NCI-H2171 treated with DMSO at 0.1 percent for 48 hours (cell line): ENCODE measurements at places on chromosomes 13 and 19.

GRCh38 chr19:38949580-38950367 is 19.0 kb downstream of the MRPS12 start:
- peak; percentile 88 for DNase-seq

GRCh38 chr13:77918391-77919245 is at the start of gene EDNRB:
Gene EDNRB, minus strand, starts transcription at chr13:77918831. Its CDS starts 258 bp downstream, at chr13:77918573.
- DNase-seq: peak; percentile 19

DNA sequence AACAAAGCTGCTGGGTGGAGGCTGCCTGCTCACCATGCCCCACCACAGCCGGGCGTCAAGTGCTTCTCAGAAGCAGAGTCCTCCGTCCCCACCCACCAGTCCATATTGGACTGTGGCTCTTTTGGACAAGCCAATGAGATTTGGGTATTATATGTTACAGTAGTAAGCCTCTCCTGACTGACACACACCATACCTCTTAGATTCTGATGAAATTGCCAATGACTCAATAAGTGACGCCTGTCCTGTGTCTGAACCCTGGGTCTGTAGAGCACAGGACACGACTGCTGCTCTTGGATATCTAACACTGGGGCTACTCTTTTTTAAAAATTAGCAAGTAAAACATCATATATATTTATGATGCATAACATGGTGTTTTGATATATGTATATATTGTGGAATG is 44.8 kb upstream of the UBAC2 start:
- DNase-seq: no peak

DNA sequence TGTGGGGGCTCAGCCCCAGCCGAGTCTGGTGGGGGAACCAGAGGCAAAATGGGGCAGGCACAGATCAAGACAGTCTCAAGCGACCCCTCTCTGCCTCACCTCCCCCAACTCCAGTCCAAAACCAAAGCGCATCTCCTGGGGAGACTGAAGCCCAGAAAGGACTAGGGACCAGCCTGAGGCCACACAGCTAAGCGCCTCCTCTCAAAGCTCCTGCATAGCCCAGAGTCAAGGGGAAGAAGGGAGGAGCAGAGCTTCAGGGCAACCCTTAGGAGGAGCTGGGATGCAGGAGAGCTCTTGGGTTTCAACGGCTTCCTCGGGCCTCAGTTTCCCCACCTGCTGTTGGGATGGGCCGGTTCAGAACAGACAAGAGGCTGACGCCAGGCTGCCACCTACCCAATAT is 19.9 kb upstream of the SEMA6B start:
- DNase-seq: no peak

DNA sequence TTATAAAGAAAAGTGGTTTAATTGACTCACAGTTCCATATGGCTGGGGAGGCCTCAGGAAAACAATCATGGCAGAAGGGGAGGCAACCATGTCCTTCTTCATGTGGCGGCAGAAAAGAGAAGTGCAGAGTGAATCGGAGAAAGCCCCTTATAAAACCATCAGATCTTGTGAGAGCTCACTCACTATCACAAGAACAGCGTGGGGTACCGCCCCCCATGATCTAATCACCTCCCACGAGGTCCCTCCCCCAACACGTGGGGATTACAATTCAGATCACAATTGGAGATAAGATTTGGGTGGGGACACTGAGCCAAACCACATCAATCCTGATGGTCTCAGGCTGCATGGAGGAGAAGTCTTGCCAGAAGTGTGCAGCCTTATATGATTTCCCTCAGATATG is 26.0 kb downstream of the TM9SF2 start:
- no peak for DNase-seq

GRCh38 chr19:4811328-4812131 is 20.0 kb downstream of the TICAM1 start:
- DNase-seq: peak; percentile 35

- DNase-seq: no peak
Observed at GRCh38 chr13:42973581-42973980, 18.5 kb downstream of the EPSTI1 start.

- no peak for DNase-seq
Observed at GRCh38 chr19:29215322-29215845, 2.4 kb upstream of the UQCRFS1 start.

DNA sequence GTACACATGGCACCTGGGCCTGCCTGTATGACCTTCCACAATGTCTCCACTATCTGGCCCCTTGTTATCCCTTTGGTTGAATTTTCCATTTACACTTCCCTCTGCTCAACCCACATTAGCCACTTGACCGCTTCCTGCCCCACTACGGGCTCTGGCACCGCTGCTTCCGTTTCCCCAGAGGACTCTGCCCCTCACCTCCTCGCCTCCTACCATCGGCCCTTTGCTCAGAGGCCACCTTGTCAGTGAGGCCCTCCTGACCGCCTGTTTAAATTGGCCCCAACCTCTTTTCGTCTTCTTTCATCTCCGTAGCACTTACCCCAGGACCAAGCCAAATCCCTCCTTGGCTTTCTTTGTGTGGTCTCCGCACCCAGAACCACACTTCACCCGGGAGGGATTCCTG is 47.4 kb downstream of the SOX1 start:
- DNase-seq: no peak

DNA sequence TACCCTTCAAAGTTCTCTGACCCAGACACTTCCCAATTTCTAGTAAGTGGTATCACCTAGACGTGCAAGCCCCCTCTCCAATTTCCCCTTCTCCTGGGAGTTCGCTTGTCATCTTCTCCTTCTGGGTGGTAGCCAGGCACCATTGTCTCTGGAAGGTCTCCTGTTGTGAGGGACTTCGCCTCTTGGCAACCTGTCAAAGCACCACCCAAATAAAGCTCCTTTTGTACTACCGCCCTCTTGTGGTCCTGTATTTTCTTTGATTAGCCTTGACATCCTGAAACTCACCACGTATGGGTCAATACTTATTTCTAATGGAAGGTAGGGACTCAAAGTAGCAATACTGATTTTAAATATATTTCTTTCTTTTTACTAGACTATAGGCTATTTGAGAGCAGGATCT is 8.2 kb downstream of the GPC5 start:
- DNase-seq: peak; percentile 59

GRCh38 chr19:51531349-51532315 is at the start of gene SIGLEC6:
Gene SIGLEC6, minus strand, starts transcription at chr19:51531670. Its CDS starts 22 bp downstream, at chr19:51531648.
- no peak for DNase-seq

DNA sequence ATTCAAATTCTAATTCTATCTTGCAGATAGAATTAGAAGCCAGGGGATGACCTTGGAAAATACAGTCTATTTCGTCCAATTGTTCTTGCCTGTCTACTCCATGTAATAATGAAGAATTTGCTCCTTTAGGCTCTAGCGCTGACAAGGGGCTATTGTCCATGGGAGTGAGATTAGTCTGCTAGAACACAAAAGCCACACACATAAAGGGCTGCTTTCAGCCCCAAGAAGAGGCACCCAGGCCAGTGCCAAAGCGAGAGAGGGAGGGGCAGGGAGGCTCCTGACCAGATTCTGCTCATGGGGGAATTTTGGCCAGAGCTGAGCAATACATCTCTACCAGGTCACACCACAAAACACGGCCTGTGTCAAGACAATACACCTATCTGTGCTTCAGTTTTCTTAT is 1306.9 kb downstream of the UQCRFS1 start:
- no peak for DNase-seq

DNA sequence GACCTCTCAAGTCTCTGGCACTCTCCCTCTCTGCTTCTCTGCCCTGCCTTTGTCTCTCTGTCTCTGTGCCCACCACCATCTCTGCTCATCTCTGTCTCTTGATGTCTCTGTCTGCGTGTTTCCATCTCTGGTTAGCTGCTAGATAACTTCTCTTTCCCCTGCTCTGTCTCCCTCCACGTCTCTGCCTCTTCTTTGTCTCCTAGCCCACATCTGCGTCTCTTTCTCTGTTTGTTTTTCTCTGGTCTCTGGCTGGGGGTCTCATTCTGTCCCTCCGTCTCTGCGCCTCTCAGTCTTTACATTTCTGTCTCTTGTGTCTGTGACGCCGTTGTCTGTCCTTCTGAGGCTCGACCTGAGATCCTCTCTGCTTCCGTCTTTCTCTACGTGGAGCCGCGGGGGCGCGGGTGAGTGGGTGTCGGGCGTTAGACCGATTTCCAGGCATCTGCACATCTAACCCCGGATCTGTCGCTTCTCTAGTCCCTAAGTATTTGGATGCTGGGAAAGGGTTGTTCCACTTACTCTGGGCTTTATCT is 386 bp downstream of the GIPR start:
- peak; percentile 29 for DNase-seq

GRCh38 chr19:3142292-3142670 is 6.4 kb downstream of the GNA15 start:
- DNase-seq: no peak

DNA sequence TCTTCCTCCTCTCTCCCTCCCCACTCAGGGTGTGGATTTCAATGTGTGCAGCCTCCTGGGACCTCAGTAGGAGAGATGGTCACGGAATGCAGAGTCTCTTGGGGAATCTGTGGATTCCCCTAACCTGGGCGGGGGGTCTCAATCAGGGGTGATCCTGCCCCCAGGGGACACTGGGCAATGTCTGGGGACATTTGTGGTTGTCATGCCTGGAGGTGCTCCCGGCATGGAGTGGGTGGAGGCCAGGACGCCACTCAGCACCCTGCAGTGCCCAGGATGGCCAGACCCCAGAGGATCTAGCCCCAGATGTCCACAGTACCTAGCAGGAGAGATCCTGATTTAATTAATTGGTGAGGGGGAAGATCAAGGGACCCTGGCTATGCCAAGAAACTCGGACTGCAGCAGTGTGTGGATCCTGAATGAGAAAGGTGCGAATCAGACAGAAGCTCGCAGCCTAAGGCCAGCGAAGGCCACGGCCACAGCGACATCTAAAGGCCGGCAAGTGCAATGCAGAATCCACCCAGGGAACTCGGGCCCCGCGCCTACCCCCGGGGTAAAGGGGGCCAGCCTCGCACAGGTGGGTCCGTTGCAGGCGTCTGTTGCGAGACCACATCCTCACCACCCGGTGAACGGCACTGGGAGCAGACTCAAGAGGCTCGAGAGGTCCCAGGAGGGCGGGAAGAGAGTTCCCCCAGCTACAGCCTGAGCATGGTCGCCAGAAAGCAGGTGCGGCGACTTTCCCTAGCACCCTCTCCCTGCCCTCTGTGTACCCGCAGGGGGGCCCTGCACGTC is 88.8 kb downstream of the GNG7 start:
- DNase-seq: peak; percentile 33

- DNase-seq: no peak
Observed at GRCh38 chr19:53945441-53945840, 17.3 kb upstream of the CACNG8 start.

DNA sequence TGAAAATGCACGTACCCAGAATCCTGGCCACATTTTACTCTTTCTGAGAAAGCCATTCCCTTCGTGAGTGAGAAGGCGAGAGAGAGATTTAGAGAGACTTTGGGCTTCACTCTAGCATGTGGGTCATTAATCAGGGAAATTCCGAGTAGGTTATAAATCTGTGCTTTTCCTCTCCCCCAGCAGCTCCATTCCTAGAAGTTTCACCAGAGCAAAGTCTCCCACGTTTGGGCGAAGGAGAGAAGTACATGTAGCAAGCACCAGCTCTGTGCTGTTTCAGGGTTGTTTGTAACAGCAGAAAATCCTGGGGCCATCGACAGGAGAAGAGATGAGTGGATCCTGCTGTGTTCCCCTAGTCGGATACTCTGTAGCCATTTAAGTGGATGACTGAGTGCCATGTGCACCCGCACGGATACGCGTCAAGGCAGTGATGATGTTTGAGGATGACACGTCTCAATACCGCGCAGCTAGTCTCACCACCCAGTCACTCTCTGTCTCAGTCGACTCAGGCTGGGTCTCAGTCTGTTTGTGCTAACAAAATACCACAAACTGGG is 131.8 kb upstream of the PEG3 start:
- DNase-seq: no peak

GRCh38 chr19:38318660-38319059 is 985 bp upstream of the KCNK6 start:
- no peak for DNase-seq

- peak; percentile 79 for DNase-seq
Observed at GRCh38 chr19:35545001-35545854, at the start of gene TMEM147. Gene TMEM147, plus strand, starts transcription at chr19:35545626. Its CDS starts 114 bp downstream, at chr19:35545740.

- no peak for DNase-seq
Observed at GRCh38 chr13:95391785-95392184, 90.5 kb upstream of the ABCC4 start.

DNA sequence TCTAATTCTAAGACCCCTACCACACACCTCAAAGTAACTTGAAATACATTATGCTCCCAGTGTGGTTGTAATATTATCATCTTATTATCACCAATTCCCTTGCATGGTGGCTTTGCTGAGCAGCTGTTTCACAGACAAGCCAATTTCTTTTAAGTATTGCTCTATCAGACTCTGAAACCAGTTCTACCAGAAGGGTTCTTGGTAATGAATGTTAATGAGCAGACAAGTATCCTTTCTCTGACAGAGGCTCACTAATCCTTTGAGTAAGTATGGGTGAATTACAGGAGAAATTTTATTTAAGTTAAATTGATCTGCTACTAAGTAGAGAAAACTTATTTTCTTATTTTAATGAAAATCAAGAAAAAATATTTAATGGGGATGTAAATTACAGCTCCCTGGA is 326.0 kb downstream of the GPC6 start:
- peak; percentile 28 for DNase-seq

DNA sequence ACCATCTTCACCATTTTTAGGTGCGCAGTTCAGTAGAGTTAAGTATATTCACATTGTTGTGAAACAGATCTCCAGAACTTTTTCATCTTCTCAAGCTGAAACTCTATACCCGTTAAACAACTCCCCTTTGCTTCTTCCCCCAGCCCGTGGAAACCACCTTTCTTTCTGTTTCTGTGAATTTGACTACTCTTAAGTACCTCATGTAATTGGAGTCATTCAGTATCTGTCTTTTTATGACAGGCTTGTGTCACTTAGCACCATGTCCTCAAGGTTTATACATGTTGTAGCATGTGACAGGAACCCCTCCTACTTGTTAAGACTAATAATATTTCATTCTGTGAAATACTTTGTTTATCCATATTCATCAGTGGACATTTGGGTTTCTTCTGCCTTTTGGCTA is 52.8 kb downstream of the TNFRSF19 start:
- peak; percentile 3 for DNase-seq

- DNase-seq: no peak
Observed at GRCh38 chr19:28987177-28987576, 225.8 kb downstream of the UQCRFS1 start.

DNA sequence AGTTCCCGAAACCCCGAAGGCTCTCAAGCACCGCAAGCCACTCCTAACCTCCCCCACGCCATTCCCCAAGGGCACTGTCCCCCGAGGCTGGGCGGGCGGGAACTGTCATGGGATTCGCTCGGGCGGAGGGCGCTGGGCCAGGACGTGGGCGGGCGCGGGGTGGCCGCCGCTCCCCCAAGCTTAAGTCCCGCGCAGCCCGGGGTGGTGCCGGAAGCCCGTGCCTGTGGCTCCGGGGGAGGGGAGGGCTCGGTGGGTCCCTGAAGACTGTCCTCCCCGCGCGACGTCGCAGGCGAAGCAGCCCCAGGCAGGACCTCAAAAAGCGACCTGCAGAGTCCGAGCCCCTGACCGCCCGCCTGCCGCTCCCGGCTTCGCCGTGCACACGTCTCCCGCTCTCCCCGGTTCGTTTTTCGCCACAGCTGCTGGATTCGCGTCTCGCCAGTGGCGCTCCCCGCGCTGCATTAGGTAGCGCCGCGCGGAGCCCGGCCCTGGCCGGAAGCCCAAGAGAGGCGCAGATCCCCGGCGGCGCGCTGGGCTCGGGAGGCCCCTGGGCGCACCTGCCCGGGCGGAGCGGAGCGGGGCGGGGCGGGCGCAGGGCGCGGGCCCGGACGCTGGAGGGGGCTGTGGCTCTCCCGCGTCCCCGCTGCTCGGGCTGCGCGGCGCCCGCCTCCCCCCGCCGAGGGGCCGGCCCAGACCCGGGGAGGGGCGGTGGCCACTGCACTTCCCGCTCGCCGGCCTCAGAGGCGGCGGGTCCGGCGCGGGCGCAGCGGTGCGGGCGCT is at the start of gene FARP1:
TSS of gene FARP1 (plus strand) at position 715 of the 777 bp plus-strand sequence. CDS start 70,149 bp downstream, outside the sequence.
- peak; percentile 68 for DNase-seq
